ENCODE measurements at places on chromosomes 7 and 10. TPM values are rescaled to one million over a fixed set of nuclear protein-coding genes. Genes with fewer than 3 reads are reported as not detected.

CCDC126 gene
- 42.8 TPM for total RNA-seq

TMEM225B gene
- not detected for total RNA-seq

AKR1E2 gene
- total RNA-seq, result 74.2 TPM

SPDYE16 gene
- total RNA-seq, result 0.41 TPM

VPS37D gene
- total RNA-seq, result 26.1 TPM

ARID5B gene
- total RNA-seq, result 19.6 TPM

RAPGEF5 gene
- 90.9 TPM for total RNA-seq

ZNF107 gene
- 11.0 TPM for total RNA-seq

GBX1 gene
- 0.41 TPM for total RNA-seq

ACBD7 gene
- 10.6 TPM for total RNA-seq

DNA sequence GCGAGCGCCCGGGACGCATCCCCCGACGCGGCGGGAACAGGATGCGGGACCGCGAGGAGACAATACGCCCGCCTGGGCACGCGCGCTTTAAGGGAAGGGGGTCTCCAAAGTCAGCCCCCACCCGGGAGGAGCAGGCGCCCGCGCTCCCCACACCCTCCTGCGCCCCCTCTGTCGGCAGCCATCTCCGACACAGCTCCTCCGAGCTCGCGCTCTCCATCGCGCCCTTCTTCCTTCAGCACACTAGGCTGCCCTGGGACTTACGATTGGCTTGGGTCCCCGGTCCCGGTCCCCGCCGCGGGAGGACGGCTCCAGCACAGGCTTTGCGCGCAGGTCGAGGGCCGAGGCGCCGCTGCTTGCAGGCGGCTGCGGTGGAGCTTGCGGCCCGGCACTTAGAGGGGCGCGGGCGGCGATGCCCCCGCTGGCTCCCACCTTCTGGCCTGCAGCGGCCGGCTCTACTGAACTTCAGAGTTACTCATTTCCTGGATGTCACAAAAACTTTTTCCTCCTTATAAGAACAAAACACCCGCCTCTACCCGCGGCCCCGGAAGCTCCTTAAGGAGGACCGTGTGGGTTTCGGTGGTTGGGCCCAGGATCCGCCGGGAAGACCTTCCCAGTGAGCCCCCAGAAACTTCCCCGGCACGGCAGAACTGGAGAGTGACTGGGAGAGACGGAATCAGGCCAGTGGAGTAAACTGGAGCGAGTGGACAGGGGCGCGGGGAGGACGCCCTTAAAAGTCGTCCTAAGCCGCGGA is at the start of gene ITPRIP:
ITPRIP (minus strand) TSS at position 481 of the 751 bp plus-strand sequence. CDS start 22,414 bp downstream, outside the sequence.
- peak; percentile 72 for DNase-seq

DNA sequence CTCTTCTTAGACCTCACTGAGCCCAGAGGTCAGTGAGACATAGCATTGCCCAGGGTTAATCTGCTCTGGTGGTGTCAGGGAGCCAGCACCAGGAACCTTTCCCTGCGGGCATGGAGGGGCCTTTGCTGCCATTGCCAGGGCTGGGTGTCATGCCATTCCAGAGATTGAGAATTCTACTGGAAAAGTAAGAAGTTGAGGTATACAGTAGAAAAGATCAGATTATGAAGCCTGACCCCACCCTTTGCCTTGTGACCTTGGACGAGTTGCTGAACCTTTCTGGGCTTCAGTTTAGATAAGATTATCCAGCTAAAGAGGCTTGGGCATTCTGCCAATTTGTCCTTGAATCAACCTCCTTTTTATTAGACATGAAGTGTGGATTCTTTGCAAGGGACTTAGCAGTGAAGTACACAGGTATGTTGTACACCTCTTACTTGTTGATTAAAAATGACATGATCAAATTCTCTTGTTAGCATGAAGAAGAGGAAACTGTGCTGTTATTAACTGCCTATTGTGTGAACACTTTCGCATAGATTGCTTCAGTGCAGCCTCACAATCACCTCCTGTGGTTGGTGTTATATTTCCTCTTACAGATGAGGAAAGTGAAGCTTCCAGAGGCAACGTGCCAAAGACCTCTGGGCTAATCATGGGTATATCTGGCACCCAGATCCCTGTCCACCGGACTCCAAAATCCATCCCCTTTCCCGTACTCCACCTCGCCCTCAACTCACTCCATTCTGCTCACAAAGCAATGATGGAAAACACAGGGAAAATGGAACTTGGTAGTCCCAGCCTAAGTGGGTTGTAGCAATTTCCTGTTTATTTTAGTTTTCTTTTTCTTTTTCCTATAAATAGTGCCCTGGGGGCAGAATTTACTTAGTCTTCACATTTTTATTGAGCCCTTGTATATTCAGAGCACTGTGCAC is 151.3 kb downstream of the CAMK1D start:
- no peak for DNase-seq

DNA sequence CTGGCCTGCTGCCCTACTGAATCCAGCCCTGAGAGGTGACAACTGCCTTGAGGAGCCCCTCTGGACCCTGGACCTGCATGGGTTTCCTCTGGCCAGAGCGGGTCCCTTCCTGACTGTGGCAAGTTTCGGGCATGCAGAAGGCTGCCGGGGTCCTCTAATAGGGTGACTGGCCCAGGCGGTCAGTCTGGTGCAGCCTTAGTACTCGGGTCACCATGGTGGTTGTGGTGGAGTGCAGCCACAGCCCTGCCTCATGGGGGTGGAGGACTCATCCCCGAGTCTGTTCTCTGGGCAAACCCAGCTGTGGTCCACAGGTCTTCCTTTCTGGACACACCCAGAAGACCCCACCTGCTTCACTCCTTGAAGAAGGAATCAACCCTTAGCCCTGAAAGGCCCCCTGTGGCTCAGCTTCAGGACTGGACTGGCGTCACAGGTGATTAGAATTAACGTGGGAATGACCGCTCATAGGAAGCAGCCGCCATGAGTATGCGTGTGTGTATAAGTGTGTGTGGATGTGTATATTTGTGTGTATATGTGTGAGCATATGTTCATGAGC is 28.7 kb downstream of the RAMP3 start:
- DNase-seq, result no peak

DNA sequence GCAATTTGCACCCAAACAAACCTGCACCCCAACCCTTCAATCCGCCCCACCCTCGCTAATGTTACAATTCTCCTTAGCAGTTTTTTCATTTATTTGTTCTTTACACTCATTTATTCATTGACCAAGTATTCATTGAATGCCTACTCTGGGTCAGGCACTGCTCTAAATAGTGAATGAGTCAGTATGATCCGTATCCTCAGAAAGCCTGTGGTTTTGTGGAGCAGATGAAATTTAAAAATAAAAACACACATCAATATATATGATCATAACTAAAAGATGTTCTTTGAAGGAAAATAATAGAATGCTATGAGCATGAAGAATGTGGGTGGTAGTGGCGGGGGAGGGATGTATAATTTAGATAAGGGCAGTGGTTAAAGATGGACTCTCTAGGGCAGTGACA is 13.3 kb downstream of the IFIT5 start:
- no peak for DNase-seq

GRCh38 chr10:14742815-14743214 is 31.9 kb downstream of the FAM107B start:
- no peak for DNase-seq

DNA sequence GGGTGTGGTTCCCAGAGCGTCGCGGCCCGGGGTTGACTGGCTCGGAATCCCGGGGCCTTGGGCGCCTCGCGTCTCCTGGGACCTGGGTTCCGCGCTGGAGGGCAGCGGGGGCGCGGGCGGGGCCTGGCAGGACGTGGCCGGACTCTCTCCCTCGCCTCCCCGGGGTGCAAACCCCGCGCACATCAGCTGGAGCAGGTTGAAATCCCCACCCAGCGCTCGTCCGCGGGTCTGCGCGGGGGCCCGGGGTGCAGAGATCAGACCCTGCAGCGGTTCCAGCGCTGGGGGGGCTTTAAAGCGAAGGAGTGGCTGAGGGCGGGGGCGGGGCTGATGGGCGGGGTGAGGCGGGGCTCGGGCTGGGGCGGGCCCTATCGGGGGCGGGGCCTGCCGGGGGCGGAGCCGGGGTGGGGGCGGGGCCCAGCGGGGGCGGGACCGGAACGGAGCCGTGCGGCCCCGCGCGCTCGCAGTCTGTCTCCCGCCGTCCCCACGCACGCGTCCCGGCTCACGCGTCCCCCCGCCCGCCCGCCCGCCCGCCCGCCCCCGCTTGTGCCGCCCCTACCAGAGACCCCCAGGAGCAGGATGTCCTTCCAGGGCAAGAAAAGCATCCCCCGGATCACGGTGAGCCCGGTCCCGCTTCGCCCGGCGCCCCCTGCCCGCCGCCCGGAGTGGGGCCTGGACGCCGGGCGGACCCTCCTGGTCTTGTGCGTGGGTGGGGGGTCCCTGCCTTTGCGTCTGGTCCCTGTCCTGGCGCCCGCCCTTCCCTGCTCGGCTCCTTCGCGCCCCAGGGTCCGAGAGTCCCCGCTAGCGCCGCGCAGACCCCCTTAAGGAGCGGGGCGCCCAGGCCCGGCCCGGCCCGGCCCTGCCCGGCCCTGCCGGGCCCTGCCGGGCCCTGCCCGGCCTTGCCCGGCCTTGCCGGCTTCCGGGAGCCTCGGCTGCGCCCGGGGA is at the start of gene DPYSL4:
DPYSL4 (plus strand) TSS at position 461 of the 942 bp plus-strand sequence; CDS start at position 577, 116 bp downstream.
- peak; percentile 93 for DNase-seq

DNA sequence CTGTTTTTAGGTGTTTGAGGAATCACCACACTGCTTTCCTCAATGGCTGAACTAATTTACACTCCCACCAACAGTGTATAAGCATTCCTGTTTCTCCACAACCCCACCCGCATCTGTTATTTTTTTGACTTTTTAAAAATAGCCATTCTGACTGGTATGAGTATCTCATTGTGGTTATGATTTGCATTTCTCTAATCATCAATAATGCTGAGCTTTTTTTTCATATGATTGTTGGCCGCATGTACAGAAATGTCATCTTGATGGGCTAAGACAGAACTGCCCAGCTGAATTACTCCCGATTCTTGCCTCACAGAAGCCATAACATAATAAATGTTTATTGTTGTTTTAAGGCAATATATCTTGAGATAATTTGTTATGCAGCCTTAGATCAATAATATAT is 93.1 kb upstream of the DKK1 start:
- DNase-seq, result no peak

GRCh38 chr10:26372513-26373354 is 65.4 kb upstream of the APBB1IP start:
- no peak for DNase-seq

- DNase-seq, result no peak
Measured at GRCh38 chr10:96092999-96093767, 36.9 kb upstream of the ZNF518A start.

DNA sequence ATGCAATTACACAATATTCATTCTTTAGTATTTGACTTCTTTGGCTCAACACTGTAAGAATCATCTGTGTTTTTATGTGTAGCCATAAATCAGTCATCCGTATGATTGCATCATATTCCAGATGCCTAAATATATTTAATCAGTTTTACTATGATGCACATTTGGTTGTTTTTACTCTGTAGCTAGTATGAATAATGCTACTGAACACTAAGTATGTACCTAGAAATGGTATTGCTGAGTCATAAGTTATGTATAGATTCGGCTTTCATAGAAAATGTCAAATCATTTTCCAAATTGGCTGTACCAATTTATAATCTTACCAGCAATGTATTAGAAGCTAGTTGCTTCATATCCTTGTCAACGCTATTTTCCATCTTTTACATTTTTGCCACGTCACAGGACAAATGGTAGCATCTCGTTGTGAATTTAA is 197.3 kb upstream of the PLXNA4 start:
- DNase-seq, result no peak

DNA sequence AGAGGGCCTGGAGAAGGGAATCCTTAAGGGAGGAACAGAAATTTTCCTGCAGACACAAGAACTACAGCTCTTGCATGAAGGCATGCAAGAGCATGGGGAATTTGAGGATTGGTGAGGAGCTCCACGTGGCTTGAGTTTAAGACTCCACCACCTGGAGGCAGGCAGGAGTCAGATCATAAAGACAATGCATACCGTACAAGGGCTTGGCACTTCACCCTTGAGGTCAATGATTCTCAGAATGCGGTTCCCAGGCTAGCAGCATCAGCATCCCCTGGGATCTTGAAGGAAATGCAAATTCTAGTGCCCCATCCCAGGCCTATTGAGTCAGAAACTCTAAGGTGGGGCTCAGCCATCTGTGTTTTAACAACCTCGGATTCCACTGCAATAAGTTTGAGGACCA is 143.8 kb downstream of the C7orf25 start:
- no peak for DNase-seq

DNA sequence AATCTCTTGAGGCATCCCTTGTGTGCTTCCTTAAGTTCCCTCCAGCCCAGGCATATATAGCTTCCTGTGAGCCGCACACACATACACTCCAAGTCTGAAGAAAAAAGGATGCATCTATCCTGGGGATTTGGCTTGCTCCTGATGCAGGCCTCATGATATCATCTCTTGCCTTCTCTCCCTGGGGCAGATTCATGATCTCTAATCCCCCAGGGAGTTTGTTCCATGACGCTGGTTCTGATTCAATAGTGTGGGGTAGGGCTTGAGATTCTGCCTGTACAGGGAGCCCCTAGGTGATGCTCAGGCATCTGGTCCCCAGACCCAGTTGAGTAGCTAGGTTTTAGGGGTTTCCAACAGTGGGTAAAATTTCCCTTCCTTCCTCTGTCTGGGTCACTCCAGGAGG is 1.5 kb downstream of the PON1 start:
- DNase-seq, result no peak

DNA sequence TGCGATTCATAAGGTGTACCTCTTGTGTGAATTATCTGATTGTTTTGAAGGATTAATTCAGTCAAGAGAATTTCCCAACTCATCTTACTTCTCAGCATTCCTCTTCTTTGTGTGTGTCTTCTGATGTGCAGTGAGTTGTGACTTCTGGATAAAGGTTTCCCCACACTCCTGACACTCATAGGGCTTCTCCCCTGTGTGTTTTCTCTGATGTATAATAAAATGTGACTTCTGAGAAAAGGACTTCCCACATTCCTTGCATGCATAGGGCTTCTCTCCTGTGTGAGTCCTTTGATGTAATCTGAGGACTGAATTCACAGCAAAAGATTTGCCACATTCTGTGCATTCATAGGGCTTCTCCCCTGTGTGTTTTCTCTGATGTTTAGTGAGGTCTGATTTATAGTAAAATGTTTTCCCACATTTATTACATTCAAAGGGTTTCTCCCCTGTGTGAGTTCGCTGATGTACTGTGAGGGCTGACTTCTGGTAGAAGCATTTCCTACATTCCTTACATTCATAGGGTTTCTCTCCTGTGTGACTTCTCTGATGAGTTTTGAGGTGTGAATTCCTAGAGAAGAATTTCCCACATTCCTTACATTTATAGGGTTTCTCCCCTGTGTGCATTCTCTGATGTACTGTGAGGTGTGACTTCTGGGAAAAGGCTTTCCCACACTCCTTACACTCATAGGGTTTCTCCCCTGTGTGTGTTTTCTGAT is 24.2 kb downstream of the ZNF25 start:
- DNase-seq, result no peak

GRCh38 chr10:106038246-106038645 is 1126.3 kb downstream of the SORCS1 start:
- no peak for DNase-seq

DNA sequence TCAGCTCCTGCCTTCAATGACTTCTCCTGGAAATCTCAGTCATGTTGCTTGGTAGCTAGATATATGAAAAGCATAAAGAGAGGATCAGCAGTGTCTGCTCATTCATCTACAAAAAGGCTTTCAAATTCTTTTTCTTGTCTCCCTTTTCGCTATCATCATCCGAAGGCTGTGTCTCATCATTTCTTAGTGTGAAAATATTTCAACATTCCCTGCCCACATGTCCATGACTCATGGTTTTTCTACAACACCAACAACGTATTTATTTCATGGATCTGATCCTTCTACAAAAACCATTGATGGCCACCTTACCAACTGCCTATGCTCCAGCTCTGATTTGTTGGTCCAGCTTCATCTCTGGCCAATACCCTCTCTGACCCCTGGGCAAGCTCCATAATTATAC is 472.5 kb upstream of the GHITM start:
- no peak for DNase-seq

- DNase-seq, result no peak
Measured at GRCh38 chr7:1233333-1234048, 819 bp downstream of the UNCX start.

GRCh38 chr10:59505926-59506325 is 143.6 kb upstream of the FAM13C start:
- DNase-seq, result no peak
